CD4-positive, alpha-beta T cell (primary cell): ENCODE measurements at places on chromosomes 4 and X. TPM values are rescaled to one million over a fixed set of nuclear protein-coding genes. Genes with fewer than 3 reads are reported as not detected.

DNA sequence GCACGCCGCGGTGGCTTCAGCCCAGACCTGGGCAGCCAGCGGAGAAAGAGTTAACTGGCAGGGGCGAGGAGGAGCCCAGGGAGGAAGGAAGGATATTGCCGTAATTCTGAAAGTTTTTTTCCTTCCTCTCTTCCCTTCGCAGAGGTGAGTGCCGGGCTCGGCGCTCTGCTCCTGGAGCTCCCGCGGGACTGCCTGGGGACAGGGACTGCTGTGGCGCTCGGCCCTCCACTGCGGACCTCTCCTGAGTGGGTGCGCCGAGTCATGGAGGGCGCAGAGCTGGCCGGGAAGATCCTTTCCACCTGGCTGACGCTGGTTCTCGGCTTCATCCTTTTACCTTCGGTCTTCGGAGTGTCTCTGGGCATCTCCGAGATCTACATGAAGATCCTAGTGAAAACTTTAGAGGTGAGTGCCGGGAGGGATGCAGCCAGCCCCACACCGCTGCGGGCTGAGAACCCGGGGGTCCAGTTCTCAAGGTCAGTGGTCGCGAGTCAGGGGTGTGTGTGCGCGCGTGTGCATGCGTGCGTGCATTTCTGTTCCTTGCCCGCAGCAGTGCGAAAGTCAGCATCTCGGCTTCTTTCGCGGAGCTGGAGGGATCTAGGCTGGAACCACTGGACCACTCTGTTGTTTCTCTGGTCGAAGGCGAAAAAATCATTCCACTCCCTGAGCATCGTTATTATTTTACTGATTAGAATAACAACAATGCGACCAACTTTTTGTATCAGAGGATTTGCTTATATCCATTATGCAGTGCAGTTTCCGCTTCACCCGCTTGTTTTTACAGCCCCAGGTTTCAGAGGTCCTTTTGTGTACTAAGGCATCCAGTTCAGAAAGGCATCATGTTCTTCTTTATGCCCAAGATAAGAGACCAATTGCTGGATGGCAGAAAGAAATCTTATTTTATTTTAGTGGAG, 709 bp downstream of the GPAT3 start:
- no peak for DNase-seq

- DNase-seq, result no peak
Observed at GRCh38 chr4:128974136-128974581, 119.2 kb downstream of the SCLT1 start.

DNA sequence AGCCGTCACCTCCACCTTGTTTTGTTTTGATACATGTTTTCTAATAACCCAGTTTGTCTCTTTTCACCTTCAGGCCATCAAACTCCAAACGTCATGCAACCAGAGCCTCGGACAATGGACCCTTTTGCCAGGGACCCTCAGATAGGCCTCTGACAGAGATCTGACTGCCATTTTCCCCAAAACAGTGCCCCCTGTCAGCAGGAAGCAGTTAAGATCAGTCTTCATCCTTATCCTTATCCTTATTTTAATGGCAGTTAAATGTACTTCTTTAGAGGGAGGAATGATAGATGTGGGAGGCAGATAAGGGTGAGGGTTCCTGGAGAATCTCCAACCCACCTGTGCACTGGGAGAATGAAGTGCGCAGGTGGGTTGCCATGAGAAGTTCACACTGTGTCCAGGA, 135.7 kb downstream of the ANAPC10 start:
- DNase-seq, result no peak

GRCh38 chrX:114715096-114715495, 131.2 kb downstream of the HTR2C start:
- no peak for DNase-seq

GRCh38 chr4:98744372-98745150, 86.2 kb upstream of the TSPAN5 start:
- DNase-seq, result no peak

DNA sequence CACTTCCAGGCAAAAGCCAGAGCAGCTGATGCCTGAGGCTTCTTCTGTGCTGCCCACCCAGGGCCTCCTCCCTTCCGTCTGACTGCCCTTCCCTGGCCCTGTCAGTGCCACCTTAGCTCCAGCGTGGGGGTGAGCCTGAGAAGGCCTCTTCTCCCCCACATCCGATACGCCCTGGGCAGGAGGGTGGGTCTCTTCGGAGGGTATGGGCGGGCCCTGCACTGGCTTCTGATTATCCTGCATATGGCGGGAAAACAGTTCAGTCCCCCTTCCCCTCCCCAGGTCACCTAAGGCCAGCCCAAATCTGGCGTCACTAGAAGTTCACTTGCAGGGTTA, 256.7 kb downstream of the FBXW7 start:
- DNase-seq, result no peak

DNA sequence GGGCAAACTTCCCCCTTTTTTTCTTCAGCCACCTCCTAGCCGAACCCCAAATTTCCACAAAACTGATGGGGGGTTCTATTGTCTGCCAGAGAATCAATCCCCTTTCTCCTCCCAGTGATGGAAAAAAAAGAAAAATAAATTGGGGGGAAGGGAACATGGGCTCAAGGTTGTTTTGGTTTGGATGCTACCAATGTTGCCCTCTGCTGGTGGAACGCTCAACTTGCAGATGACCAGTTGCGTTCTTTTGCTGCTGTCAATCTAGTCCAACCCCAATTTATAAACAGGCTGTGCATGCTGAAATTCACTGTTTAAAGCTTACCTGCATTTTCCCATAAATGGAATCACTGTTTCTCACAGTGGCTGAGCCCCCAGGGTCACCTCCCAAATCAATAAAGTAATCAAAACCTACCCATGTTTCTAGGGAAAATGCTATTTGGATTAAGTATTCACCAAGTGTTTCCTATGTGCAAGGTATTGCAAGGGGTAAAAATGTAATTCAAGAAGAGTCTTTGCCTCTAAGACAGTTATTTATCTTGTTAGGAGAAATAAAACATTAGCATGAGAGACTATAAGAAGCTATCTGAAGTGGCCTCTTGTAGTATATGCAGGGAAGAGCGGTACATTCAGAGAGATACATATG, 116.7 kb upstream of the TMEM164 start:
- DNase-seq, result peak; percentile 3

DNA sequence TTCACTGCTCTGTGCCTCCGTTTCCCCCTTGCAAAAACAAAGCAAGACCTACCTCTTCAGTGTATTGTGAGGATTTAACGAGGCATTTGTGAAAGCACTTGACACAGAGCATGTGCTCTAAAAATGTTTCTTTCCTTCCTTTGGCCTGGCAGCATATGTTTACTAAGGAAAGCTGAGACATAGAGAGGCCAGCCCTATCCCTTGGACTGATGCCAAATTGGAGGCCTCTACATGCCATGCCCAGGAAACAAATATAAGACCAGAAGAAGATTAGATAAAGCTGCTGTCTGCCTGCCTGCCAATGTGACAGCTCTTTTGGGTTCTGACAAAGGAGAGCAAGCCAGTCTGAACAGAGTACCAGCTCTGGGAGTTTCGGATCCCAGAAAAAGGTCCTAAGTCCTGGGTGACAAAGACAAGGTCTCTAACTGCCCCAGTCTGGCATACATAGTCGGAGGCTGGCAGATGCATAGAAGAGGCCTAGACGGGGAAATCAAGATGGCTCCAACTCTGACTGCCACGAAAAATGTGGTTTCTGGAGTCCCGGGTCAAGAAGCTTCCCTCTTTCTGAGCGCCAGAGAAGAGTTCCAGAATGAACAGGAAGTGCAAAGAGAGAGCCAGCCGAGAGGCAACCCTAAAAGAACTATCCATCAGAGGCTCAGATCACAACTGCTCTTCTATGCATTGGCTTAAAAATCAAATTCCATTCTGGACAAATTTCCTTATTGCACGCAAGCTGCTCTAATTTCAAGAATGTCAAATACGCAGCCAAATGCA, 25.8 kb downstream of the OTUD6A start:
- DNase-seq, result no peak

GRCh38 chrX:78769101-78769755, 21.7 kb downstream of the LPAR4 start:
- no peak for DNase-seq

DNA sequence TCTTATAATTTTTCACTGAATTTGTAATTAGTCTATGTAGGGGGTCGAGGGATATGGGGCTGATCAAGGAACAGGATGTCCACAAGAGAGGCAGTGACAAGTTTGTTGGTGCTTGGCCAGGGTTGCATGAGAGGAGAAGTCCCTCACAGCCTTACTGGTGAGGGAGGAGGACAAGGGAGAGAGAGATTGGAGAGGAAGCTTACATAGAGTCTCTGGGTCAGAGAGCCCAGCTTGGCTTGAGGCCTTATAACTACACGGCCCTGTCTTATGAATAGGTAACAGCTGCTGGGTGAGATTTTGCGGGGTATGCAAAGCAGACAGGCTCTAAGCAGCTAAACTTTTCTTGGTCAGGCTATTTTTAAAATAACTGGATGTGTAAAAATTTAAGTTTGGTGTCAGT, 37.9 kb upstream of the OTUD4 start:
- DNase-seq, result no peak

DNA sequence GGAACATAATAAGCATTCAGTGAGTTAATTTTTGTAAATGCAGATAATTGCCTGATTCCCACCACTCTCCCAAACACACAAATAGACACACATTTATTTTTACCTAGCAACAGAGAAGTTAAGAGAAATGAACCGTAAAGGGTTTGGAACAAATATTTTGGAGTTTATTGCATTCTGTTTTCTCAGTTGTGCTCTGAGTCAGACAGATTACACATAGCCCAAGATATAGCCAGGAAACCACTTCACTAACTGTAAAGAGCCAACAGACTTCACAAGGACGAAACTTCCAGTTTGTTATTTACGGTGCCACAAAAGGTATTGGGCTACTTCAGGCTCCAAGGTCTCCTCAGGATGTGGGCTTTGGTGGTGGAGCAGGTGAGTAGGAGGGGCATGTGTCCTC, 217.0 kb downstream of the BMPR1B start:
- DNase-seq, result no peak

GRCh38 chr4:7158991-7159390, 33.3 kb upstream of the SORCS2 start:
- no peak for DNase-seq

DNA sequence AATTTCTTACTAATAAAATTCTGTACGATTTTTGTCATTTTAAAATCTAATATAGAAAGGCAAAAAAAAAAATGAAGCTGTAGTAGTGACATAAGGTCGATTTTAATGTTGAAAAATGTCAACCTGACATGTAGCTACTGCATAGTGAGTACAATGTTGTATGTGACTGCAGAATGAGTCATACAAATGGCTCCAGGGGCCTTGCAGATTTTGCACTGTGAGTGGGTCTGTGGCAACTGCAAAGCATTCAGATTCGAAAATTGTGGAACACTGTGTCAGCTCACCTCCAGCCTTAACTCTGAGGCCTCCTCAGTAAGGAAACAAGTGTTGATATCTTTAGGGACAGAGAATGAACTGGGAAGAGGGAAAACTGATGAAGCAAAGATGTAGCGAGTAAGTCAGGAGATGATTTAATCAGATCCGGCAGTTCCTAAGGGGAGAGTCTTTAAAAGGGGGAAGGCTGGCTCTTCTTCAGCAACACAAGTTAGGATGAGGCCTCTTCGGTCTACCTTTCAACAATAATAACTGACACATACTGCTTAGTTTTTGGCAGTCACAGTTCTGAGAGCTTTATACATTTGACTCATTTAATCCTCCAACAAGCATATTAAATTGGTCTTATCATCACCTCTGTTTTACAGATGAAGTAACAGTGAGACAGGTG, 24.9 kb downstream of the TKTL2 start:
- no peak for DNase-seq

DNA sequence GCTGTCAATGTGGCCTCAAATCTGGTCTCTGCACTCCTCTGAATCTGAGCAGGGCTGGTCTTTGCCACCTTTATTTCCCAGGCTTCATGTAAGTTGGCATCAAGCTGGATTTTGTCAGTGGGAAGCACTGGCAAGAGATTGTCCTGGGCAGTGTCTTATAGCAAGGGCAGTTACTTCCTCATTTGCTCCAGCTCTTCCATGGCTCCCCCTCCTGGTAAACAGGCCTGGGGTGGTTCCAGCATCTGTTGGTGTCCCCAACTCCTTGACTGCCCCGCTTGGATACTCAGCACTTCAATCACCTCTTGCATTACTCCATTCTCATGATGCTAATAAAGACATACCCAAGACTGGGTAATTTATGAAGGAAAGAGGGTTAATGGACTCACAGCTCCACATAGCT, 15.0 kb upstream of the REST start:
- no peak for DNase-seq

DNA sequence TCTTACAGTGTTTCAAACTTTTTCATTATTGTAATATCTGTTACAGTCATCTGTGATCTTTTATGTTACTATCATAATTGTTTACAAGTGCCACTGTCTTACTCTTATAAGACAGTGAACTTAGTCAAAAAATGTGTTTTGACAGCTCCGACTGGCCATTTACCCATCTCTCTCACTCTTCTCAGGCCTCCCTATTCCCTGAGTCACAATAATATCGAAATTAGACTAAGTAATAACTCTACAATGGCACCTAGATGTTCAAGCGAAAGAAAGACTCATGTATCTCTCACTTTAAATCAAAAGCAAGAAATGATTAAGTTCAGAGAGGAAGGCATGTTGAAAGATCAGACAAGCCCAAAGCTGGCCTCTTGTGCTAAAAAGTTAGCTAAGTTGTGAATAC, 184.2 kb downstream of the CDS1 start:
- DNase-seq, result no peak

DNA sequence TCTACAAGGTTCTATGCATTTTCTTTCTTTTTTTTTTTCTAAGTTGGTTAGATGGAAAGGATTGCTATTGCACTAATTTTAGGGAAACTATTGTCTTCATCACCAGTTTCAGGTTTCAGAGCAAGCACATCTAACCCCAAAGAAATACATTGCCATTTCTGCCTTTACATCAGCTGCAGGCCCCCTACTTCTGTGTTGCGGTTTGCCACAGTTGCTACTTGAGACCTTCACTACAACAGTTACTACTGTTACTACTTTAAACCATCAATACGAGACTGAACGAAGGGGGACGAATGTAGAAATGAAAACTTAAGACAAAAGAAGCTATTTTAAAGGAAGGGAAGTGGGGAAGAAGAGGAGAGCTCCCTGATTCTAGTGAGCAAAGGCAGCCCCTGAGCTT, 256.7 kb upstream of the LCORL start:
- no peak for DNase-seq

DNA sequence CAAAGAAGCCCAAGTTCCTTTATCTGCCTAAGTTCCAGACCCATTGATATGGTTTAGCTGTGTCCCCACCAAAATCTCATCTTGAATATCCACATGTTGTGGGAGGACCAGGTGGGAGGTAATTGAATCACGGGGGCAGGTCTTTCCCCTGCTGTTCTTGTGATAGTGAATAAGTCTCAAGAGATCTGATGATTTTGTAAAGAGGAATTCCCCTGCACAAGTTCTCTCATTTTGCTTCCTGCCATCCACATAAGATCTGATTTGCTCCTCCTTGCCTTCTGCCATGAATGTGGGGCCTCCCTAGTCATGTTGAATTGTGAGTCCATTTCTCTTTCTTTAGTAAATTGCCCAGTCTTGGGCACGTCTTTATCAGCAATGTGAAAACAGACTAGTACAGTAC, 860.2 kb downstream of the FSTL5 start:
- DNase-seq, result no peak

- DNase-seq, result no peak
Observed at GRCh38 chr4:25283948-25284347, 28.6 kb upstream of the ZCCHC4 start.

Gene C1QTNF7
- total RNA-seq, result not detected

Gene ZRSR2
- 21.1 TPM for total RNA-seq

Gene POF1B
- 0.05 TPM for total RNA-seq

Gene DKK2
- total RNA-seq, result not detected

Gene PABPC5
- total RNA-seq, result not detected

Gene CT45A2
- not detected for total RNA-seq

Gene BEX1
- 0.53 TPM for total RNA-seq
